ENCODE measurements at places on chromosomes 12 and 14. TPM values are rescaled to one million over a fixed set of nuclear protein-coding genes. Genes with fewer than 3 reads are reported as not detected.

Gene KRT75
- polyA plus RNA-seq: not detected

Gene PSMD9
- polyA plus RNA-seq: 39.7 TPM

Gene OAS2
- polyA plus RNA-seq: 1.8 TPM

Gene PKP2
- polyA plus RNA-seq: 8.5 TPM

Gene TMEM229B
- polyA plus RNA-seq: 0.40 TPM

Gene ASB2
- 27.5 TPM for polyA plus RNA-seq

Gene SLC7A7
- 24.8 TPM for polyA plus RNA-seq

Gene CABP1
- 1.7 TPM for polyA plus RNA-seq

Gene RTL1
- polyA plus RNA-seq: 42.9 TPM

Gene SOAT2
- polyA plus RNA-seq: 0.15 TPM

Gene SFSWAP
- 25.0 TPM for polyA plus RNA-seq

Gene OR4E2
- polyA plus RNA-seq: not detected

Gene FOXG1
- polyA plus RNA-seq: 0.12 TPM

Gene WIF1
- polyA plus RNA-seq: 20.7 TPM

Gene IGF1
- 36.0 TPM for polyA plus RNA-seq

Gene RNASE3
- 0.59 TPM for polyA plus RNA-seq

Gene HOXC10
- 55.3 TPM for polyA plus RNA-seq

Gene CDKN1B
- polyA plus RNA-seq: 47.8 TPM

- DNase-seq: no peak
Measured at GRCh38 chr12:47835006-47835830, 15.5 kb upstream of the HDAC7 start.

DNA sequence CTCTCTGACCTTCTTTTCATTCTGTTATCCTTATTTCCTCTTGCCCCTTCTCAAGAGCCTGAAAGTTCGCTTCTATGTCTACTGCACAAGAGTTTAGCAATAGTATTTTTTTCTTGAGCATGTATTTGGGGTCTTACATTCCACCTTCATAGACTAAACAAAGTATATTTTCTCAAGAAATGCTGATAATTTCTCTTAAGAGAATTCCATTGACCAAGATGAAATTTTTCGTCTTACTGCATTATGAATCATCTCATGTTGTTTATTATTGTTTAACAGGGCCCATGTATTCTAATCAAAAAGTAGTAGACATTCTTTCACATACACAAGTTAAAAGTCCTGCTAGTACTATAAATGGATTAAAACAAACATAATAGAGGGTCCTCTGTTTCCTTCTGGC is 219.3 kb downstream of the C12orf50 start:
- no peak for DNase-seq

GRCh38 chr14:104388541-104389325 is 190.8 kb upstream of the C14orf180 start:
- DNase-seq: no peak

DNA sequence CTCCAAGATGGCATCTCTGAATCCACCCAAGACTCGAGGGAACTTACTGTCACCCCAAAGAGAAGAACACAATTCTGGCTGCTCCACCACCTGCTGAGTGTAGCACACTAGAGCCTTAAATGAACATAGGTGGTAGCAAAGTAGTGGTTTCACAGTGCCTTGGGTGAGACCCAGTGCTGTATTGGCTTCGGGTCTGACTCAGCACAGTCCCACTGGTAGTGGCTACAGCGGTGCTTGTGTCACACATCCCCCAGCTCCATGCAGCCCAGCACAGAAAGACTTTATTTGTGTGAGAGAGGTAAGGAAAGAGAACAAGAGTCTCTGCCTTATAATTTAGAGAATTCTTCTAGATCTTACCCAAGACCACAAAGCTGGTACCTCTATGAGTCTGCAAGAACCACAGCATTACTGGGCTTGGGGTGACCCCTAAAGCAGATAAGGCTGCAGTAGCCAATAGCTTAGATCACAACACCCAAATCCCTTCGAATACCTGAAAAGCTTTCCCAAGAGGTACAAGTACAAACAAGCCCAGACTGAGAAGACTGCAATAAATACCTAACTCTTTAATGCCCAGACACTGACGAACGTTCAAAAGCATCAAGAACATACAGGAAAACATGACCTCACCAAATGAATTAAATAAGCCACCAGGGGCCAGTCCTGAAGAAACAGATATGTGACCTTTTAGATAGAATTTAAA is 83.3 kb upstream of the SLC38A4 start:
- no peak for DNase-seq

- no peak for DNase-seq
Measured at GRCh38 chr12:43880547-43880946, 44.7 kb downstream of the TMEM117 start.

GRCh38 chr12:80442426-80443222 is 1.4 kb upstream of the PTPRQ start:
- no peak for DNase-seq

DNA sequence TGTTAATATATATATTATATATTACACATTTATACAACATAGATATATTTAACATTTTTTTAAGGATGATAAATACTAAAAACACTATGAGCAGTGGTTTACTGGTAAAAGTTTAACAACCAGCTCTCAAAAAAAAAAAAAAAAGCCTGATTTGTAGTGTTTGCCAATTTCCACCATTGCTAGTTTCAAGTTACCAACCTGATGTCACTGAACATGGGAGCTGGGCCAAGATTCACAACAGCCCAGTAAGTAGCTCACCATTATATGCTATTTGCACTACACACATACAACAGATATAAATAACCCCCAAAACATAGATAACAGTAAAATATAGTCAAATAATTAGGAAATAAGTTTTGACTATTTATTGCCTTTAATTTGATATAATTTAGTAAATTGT is 28.9 kb upstream of the TMX1 start:
- no peak for DNase-seq

- no peak for DNase-seq
Measured at GRCh38 chr12:50049254-50050118, 7.9 kb upstream of the ASIC1 start.

- no peak for DNase-seq
Measured at GRCh38 chr14:66312451-66312850, 173.7 kb upstream of the CCDC196 start.

GRCh38 chr14:97413022-97413539 is 615.9 kb downstream of the VRK1 start:
- no peak for DNase-seq

- no peak for DNase-seq
Measured at GRCh38 chr12:4817880-4818279, 91.8 kb upstream of the KCNA1 start.

DNA sequence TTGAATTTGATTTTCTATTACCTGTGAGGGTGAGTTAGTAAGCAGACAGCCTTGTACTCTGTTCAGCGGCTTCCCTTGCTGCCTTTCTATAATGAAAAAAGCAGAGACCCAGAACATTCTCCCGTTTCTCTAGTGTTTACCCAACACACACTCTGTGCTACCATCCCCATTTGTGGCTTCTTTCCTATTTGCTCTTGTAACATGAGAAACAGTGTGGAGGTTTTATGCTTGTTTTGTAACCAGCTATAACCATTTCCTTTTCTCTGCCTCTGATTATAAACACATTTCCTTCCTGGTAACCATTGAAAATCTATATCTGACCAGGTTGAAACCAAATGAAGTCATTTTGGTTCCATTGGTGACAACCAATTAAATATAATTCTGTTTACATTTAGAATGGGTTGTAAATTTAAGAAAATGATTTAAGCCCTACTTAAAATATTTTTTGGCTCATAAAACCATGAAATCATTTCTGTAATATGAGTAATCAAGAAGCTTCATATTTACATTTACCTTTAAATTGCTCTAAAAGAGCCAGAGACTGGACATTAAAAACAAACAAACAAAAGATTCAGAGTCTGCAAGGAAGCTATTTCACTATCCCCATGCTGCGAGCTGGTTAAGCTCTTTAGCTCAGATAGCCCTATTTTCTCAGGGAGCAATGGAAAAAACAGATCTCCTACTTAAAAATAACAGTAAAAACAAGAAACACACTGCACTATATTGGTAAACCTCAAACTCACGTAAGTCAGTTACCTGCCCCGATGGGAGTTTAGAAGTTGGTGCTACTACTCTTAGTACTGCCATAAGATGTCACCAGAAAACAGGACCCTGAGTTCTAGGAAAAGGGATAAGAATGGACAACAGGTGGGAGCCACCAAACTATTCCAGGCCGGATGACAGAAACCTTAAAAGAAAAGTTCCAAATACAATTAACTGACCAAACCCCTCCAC is 206.5 kb upstream of the EEA1 start:
- DNase-seq: no peak

- no peak for DNase-seq
Measured at GRCh38 chr14:34632411-34632978, 2.5 kb upstream of the SNX6 start.

DNA sequence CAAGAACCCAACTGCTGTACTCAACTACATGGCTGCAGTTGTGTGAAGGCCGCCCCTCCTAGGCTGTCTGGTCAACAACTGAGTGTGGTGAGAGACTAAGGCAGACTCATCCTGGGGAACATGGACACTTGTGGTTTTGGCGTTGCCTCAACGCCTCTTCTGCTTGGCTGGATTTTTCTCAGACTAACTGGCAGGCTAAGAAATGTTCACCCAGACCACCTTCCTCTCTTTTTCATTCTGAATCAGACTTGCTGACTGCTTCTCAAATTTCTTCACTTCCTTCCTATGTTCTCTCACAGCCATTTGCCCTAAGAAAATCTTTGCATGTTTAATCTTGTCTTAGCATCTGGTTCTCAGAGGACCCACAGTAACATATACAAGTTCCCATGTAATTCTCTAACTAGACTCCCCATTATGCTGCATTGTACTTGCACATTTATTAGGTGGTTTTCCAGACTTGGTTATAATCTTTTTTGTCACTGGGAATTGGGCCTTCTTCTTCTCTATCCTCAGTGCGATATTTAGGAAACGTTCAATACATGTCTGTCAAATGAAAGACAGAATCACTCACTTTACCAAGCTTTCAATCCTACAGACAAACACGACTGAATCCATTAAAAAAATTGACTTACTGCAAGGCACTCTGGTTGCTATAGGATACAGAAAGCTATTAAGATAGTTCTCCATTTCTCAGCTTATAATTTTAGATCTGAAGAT is 327.6 kb downstream of the CCER1 start:
- no peak for DNase-seq

DNA sequence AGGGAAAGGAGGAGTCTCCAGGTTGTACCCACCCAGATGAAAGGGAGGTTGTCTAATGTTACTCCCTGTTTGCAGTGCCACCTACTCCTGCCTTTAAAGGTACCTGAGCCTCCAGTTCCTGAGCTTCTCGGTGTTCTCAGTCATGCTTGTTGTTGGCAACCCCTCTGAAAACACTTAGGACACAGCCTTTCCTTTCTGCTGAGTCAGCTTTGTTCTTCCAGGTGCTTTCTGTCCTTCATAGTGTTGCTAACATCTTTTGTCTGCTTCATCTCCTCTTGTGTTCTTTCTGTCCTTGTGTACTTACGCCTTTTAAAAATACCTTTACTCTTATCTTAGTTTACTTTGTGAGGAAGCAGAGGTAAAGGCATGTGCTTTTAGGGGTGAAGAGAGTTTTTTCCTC is 97.0 kb upstream of the NEDD1 start:
- no peak for DNase-seq

- DNase-seq: no peak
Measured at GRCh38 chr12:24839268-24839791, 109.6 kb downstream of the BCAT1 start.
